ENCODE measurements at places on chromosomes 6 and 20.

DNA sequence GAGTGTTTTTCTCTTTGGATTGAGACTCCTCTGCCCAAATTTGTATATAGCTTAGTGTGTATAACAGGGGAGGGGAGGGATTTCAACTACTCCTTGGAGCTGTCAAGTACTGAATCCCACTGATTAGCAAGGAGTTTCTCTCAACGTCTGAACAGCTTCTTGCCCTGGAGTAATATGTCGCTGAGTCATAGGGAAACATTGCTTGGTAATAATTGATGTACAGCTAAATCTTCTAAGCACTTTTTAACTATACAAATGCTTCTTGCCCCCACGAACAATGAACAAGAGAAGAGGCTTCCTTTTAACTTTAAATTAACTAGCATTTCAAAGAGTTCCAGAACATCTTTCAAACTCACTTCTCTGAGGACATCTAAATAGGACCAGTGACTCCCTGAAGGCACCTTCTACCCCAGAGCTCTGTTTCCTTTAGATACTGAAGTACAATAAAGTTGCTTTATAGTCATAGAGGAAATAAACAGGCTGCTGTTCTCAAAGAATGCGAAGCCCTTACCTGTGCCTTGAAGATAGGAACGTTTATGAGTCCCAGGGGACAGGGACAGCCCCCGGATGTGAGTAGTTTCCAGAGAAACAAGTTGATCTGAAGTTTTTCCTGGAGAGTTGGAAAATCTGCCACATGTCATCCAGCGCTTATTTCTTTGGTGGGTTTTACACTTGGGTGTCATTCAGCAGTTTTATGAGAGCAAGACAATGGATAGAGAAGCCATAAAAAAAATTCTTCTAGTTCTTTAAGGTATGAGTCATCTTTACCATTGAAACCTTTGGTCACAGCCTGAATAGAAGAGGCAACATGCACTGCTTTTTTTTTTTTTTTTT is 462.5 kb upstream of the BTBD3 start:
- ATAC-seq: no peak

GRCh38 chr20:16491294-16491905 is 81.8 kb downstream of the KIF16B start:
- ATAC-seq: no peak

GRCh38 chr6:132607544-132608233 is 16.4 kb downstream of the TAAR2 start:
- no peak for ATAC-seq

GRCh38 chr6:103079867-103080266 is 1686.4 kb downstream of the GRIK2 start:
- ATAC-seq: no peak

DNA sequence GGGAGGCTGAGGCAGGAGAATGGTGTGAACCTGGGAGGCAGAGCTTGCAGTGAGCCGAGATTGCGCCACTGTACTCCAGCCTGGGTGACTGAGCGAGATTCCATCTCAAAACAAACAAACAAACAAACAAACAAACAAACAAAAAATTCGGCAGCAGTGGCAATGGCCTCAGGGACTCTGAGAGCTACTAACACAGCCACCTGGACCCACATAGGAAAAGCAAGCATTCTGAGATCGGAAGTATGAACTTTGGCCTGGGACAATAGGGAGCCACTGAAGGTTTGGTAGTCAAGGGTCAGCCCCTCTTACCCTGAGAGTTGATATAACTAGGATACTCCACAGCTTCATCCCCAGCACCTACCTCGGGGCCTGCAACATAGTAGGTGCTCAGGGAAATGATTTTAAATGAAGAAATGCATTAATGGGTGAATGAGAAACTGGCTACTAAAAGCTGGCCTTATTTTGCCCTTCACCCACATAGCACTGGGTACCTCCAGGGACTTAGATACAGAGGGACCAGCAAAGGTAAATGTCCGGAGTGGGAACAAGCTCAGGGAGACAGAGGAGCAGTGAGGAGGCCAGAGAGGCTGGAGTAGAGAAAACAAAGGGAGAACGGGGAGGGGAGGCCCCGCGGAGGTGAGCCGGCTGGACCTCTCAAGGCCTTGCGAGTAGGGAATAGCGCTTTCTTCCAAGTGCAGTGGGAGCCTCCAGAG is 46.6 kb upstream of the PTGIS start:
- ATAC-seq: no peak

DNA sequence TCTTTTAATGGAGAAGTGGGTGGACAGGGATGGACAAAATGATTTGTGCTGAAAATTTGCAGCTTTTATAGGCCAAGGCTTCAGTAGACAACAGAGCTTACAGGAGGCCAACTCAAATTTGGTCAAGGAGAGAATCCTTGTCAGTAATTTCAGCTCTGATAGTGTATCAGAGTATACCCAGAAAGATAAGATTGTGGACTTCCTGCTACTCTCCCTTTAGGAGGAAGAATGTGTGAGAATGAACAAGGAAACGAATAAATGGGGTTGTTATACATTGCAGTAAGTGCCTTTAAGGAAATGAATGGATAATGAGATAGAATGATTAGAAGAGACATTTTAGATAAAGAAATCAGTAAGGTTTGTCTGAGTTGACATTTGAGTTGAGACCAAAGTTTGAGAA is 519.9 kb downstream of the UTRN start:
- ATAC-seq: no peak

DNA sequence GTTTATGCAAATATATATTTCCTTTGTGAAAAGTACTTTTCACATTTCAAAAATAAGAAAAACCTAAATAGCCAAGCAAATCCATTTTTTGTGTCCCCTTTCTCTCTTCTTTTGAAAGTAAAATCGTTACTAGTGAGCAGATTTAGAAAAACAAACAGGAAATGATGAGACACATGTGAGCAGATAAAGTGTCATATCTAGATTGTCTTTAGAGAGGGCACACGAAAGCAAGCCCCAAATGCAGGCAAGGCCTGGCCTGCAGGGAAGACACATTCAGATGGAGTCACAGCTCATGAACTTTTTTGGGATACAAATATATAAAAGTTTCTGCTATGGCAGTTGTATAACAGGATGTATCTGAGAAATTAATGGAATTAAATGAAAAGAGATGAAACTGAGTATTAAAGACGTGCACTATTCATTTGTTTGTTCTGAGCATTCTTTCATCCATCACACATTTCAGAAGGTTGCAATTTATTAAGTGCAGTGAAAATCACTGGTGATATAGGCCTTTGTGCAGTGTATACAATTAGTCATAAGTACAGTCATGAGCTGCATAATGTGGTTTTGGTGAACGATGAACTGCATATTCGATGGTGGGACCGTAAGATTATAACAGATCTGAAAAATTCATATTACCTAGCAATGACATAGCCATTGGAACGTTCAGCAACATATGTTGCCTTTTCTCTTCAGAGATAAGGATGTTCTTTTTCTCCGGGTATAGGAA is 101.4 kb downstream of the PACRG start:
- no peak for ATAC-seq

GRCh38 chr6:135088281-135088680 is 33.7 kb upstream of the HBS1L start:
- ATAC-seq: peak; percentile 14

- ATAC-seq: no peak
These were observed 90.7 kb downstream of the TRMT6 start for GRCh38 chr20:5859608-5860007.

DNA sequence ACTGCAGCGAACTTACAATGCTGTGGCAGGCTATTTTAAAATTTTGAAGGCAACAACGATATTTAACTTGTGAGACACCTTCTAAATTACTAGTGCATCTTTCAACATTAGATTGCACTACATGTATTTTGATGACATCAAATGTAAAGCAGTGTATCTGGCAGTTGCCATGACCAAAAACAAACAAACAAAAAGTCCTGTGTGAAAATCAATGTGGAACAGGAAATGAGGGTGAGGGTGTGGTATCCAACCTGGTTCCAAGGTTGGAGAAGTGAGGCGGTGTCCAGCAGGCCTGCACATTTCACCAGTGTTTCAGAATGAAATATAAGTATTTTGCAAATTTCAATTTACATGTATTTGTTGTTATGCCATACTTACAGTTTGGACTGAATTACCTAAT is 112.0 kb downstream of the LAMP5 start:
- no peak for ATAC-seq

DNA sequence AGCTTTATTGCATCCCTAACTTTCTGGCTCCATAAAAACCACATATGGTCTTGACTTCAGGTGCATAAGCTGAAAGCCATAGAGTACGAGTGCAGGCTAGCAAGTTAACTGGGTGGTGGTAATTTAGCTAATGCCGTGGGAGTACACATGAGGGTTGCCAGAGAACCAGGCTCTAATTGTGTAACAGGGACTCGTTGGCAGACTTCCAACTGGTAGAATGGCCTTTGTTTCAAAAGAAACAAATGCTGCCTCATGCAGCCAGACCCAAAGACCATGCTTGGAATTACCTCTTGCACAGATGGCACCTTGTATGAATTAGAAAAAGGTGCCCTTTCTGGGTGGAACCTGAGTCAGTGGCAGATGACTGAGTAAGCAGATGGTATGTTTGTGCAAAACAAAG is 73.2 kb downstream of the LY86 start:
- ATAC-seq: no peak

GRCh38 chr6:1609041-1609647 is 571 bp upstream of the FOXC1 start:
- no peak for ATAC-seq

DNA sequence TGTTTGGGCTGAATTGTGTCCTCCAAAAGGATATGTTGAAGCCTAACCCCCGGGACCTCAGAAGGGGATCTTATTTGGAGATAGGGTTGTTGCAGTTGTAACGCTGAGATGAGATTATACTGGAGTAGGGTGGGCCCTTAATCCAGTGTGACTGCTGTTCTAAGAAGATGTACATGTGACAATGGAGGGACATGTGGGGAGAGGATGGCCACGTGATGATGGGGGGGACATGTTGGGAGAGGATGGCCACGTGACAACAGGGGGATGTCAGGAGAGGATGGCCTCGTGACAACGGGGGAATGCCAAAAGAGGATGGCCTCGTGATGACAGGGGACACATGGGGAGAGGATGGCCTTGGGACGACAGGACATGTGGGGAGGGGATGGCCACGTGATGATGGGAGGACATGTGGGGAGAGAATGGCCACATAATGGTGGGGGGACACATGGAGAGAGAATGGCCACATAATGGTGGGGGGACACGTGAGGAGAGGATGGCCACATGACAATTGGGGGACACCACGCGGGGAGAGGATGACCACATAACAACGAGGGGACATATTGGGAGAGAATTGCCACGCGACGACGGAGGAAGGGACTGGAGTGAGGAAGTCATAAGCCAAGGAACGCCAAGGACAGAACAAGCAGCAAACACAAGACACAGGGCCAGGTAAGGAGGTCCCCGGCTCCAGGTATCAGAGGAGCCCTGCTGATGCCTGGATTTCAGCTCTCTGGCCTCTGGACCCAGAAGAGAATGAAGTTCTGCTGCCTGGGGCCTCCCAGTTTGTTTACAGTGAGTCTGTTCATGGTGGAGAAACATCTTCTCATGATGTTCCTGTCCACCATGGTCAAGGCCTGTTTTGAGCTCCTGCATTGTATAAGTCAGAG is 29.2 kb downstream of the SYNJ2 start:
- ATAC-seq: no peak

DNA sequence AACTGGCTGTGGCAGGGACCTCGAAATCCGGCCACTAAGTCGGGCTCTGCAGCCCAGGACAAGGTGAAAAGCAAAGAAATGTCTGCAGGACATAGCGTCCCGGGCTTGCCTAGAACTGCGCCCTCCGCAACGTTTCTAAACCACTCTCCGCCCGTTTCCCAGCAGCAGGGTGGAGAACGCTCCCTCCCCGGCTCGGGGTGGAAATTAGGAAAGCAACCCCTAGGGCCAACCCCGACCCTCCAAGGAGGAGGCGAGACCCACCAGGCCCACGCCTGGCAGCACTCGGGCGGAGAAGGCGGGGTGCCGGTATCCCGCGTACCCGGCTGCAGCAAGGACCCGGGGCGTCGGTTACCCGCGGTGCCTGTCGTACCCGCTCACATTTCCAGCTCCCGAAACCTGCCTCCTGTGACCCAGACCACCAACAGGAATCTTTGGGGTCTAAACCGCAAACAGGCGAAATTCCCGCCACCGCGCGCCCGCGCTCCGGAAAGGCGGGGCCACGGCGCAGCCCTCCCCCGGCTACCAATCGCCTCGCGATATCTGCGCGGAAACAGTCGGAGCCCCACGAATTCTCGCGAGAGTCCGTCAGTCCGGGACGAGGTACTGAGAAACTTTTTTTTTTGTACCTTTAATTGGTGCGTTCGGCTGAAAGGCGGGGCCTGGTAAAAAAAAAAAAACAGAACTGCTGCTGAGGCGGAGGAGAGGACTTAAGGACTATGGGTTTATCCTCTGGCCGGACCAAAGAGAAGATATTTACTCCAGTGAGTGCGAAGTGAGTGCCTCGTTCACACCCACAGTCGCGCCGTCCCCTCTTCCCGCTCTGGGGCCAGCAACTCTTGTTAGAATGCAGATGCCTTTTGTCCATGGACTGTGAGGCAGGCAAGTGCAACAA is at the start of gene MMS22L:
Gene MMS22L (minus strand): TSS at position 491 of the 892 bp plus-strand sequence. CDS start 739 bp downstream, outside the sequence.
- ATAC-seq: peak; percentile 97

Measured in activated CD4-positive, CD25-positive, alpha-beta regulatory T cell treated with anti-CD3 and anti-CD28 coated beads, Interleukin-2, amount 50 U/mL, for 24 hours (primary cell).